GM04503 (cell line): ENCODE measurements at places on chromosomes 4 and X.
A peak's percentile ranks its signal among the peaks of the same experiment; 100 is the strongest.

- no peak for DNase-seq
Observed at GRCh38 chr4:99852199-99852749, 35.6 kb downstream of the DAPP1 start.

GRCh38 chr4:26084414-26084813, 170.4 kb downstream of the SMIM20 start:
- DNase-seq = no peak

GRCh38 chr4:41882625-41883347, 52.4 kb upstream of the TMEM33 start:
- no peak for DNase-seq

- no peak for DNase-seq
Observed at GRCh38 chr4:70713453-70714078, 8.2 kb upstream of the RUFY3 start.

GRCh38 chr4:165006456-165006855, 25.3 kb upstream of the TRIM60 start:
- DNase-seq = no peak

DNA sequence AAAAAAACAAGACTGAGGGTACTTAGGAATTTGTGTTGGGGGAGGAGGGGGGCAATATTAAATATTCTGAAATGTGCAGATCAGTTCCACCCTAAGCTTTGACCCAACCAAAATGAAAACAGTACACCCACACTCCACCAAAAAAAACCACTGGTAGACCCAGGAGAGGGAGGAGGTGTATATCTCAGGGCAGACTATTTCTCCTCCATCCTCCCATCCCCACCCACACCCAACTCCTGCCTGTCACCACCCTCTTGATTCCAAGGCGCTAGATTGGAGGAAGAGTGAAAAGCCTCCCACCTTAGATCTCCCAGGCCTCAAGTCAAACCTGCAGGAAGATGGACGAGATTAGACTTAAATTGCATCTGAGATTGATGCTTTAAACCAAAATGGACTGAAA, 76.6 kb upstream of the SRD5A3 start:
- DNase-seq = no peak

DNA sequence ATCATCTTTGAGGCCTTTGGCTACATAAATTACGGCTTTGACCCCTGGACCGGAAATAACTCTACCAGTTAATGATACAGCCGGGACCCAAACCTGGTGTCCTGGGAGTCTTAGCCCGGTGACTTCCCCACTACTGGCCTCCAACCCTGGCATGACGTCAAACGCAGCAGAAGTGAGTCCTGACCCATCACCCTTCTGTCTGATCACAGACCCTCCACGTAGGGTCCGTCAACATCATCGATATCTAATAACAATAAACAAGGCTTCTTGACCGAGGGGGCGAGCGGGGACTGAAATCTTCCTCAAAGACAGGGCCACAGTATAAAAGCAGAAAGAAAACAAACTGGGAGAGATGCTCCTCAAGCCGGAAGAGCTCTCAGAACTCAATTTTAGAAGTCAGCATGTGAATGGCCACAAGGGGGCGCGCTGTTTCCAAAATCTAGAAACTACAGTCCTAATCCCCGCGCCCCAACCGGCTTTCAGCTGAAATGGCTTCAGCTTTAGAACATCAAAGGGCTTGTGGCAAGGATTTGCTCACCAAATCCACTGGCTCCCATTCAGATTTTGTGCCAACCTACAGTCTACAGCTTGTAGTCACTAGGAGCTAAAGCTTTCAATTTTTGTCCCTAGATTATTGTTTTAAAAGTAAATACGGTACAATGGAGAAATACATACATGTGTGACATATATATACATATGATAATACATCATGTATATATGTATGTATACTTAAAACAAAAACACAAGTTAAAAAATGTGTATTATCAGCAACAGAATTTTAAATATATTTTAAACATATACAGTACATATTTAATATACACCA, 46.4 kb upstream of the ENPP6 start:
- peak; percentile 44 for DNase-seq

- DNase-seq = no peak
Observed at GRCh38 chrX:22134681-22135080, 102.6 kb downstream of the PHEX start.

DNA sequence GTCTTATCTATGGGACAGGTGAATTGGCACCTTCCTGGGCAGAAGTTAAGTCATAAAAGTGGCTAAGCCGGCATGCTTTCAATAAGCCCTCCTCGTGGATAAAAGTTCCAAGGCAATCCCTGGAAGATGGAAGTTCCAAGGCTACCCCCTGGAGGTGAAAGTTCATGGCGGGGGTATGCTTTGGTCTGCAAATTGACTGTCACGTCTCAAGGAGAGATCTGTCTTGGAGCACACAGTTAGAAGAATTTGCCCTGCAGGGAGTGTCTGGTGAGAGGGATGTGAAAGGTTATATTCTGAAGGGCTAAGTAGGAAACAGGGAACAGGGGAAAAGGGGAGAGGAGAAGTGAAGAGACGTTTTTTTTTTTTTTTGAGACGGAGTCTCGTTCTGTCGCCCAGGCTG, 26.2 kb upstream of the GPR173 start:
- DNase-seq = no peak

DNA sequence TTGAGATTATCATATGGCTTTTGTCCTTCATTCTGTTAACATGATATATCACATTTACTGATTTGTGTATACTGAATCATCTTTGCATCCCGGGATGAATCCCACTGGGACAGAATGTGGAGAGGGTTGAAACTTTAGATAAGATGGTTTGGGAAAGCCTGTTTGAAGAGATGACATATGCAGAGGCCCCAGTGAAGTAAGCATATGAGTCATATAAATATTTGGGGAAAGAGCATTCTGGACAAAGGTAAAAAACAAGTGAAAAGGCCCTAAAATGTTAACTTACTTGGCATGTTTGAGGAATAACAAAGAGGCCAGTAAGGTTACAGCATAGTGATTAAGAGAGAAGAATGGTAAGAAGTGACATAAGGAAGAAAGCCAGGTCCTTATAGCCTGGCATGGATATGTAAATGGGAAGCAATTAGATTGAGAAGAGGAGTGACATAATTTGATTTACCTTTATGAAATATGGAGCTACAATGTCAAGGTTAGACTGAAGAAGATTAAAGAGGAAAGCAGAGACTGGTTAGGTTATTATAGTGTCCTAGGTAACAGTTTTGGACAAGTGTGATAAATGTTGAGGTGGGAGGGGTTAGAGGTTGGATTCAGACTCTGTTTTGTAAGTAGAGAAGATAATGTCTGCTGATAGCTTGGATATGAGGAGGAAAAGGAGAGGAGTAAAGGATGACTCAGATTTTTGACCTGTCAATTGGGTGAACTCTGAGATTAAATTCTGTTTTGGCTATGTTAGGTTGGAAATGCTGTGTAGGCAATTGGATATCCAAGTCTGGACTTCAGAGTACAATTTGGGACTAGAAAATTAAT, 54.6 kb upstream of the DRP2 start:
- no peak for DNase-seq

DNA sequence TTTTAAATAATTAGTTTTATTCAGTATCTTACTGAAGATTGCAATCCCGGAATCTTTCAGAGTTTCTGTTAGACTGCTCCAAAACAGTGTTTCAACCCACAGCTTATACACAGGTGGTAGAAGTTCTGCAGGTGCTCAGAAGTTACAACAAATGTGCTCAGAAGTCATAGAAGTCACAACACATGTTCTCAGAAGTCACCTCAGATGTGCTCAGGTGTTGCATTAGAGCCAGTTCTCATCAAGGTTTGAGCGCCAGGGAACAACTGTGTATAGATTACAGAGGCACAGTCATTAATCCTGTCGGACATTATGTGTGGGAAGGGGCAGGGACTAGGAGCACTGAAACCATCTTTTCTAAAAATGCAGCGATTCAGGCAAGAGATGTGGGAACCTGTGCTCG, 124.5 kb downstream of the ARSF start:
- DNase-seq = no peak

GRCh38 chrX:39451046-39451445, 646.7 kb downstream of the BCOR start:
- no peak for DNase-seq

DNA sequence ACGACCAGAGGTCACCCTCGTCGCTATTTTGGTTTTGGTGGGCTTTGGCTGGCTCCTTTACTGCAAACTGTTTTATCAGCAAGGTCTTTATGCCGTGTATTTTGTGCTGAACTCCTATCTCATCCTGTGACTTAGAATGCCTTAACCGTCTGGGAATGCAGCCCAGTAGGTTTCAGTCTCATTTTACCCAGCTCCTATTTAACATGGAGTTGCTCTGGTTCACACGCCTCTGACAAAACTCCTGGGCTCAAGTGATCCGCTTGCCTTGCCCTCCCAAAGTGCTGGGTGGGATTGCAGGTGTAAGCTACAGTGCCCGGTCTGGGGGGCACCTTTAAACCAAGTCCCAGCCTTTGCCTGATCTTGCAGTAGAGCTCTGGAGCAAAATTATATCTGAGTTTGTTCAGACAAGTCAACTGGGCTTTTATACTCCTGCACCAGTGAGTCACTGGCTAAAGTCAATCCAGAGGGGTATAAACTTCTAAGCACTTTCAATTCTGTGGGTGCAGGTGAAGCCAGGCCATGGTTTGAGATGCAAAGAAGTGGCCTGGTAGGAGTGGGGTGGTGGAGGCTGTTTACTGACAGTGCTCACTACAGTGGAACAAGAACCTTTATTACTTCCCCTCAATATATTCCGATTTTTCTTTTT, 50.2 kb downstream of the MGST2 start:
- no peak for DNase-seq

- no peak for DNase-seq
Observed at GRCh38 chr4:113147498-113148111, 98.2 kb downstream of the ANK2 start.

DNA sequence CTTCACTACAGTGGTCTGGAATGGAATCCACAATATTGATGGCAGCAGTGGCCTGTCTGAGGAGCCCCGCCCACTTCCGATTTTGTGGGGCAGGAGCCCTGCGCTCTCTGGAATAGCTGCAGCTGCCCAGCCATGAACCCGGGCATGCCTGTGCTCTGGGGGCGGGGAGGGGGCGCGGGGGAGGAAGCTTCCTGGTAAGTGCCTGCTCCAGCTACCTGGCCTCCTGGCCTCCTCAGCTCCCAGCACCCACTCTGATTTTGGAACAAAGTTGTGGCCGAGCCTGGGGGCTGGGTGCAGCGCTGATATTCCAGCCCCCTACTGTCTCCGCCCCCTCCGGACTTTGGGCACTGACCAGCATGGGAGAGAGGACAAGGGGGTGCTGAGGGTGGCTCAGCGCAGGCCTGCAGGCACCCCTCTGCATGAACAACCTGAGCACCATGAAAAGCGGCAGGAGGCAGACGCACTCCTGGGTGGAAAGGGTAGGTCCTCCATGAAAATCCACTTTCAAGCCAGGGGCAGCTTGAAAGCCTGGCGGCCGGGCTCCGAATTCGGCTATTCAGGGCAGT, 972.7 kb upstream of the AGA start:
- DNase-seq = no peak

DNA sequence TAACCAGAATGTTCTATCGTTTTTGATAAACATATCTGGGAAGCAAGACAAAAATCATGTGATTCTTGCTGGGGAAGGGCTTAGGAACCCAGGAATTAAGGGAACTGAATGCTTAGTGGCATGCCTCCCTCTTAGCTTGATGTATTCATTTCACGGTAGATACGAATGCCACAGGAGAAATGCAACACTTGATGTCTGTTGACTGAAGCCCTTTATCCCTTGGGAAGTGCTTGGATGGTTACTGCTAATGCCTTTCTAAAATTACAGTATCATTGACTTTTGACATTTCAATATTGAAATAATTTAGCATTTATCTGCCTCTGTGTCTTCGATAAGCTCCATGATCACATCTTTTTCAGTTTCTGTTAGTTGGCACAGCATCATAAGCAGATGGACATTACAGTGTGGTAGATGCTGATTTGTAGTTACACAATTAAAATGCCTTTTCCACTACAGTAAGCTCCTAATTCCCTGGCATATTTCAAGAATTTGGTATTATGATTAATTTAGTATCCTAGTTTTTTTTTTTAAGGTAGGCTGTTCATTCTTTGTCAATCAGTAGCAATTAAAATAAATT, 226.7 kb downstream of the ARHGAP10 start:
- no peak for DNase-seq

DNA sequence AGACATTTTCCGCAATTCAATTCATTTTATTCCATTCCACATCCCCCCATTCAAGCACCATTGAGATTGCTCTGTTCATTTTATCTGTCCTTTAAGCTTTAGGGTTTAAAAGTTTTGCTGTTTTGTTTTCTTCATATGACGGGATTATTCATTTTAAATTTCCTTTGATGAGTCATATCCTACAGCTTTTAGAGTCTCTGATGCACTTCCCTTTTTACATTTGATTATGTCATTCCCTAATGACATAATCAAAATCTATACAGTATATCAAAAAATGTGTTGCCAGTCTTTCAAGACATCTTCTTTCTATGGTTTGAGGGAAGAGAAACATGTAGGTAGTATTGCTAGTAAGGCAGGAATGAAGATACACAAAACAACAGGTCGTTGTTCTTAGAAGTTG, 456.3 kb downstream of the PDGFC start:
- DNase-seq = no peak

DNA sequence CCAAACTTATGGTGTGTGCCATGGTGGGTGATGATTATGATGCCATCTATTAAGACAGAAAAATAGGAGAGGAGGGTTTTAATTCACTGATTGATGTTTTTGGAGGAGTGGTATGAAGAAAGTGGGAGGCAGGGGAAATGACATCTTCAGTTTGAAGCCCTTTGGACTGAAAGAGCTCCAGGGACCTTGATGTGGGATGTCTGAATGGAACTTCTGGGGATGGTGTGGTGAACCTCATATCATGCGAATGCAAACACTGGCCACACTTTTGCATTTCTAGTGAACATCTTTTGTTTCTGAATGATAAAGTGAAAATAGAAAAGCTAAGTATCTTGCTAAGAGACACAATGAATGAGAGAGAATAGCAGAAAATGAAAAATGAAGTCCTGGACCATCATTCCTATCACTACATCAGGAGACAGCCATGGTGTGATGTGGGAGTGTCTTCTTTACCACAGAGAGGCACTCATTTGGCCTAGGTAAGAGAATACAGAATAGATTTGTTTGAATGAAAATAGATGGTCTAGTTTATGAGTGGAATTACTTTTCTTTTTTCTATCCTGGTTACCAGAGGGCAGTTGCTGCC, 123.5 kb downstream of the ZNF827 start:
- DNase-seq = no peak

DNA sequence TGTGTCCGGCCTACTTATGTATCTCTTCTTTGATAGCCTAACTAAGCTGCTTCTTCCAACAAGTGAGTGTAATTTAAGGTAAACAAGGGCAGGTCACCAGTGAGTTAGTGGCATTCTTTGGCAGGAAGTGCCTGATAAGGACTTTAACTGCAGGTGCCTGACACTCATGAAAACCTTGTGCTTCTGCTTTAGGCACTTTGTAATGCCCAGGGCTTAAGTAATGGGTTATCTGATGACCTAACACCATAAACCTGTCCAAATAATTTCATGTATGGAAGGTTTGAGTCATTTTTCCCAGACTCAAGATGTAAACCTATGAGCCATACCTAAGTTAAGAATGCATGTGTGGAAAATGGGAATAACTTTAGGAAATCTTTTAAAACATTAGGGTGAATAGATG, 43.0 kb downstream of the BCOR start:
- DNase-seq = no peak

- no peak for DNase-seq
Observed at GRCh38 chrX:63919081-63919480, 134.1 kb upstream of the ARHGEF9 start.
